CD4-positive, alpha-beta T cell treated with Interleukin-10 for 1 hour (primary cell): ENCODE measurements at places on chromosomes 2 and 18.

- no peak for DNase-seq
These were observed 75.3 kb upstream of the TRIB2 start for GRCh38 chr2:12641441-12641840.

- no peak for DNase-seq
These were observed 30.7 kb downstream of the PKP4 start for GRCh38 chr2:158487419-158487818.

- DNase-seq = peak; percentile 62
These were observed 21.9 kb downstream of the MRPL35 start for GRCh38 chr2:86221066-86221684.

- DNase-seq = no peak
These were observed 21.6 kb downstream of the SNORC start for GRCh38 chr2:232891621-232892071.

DNA sequence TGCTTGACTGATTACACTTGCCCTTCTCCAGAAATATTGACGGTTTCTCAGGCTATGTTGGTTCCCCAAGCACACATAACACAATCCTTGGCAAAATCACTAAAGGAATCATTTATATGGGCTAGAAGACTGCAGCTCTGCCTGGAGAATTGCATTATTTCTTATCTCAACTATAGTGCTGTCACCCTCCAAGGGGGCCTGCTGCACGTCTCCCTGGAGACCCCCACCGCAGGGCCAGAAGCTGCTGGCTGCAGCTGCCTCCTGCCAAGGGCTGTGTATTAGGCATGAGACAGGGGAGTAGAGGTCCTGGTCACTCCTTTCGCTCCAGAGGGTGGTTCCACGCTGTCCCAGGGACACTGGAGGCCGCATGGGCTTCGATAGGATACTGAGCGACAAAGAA is 76.6 kb downstream of the LRRC30 start:
- DNase-seq = no peak

DNA sequence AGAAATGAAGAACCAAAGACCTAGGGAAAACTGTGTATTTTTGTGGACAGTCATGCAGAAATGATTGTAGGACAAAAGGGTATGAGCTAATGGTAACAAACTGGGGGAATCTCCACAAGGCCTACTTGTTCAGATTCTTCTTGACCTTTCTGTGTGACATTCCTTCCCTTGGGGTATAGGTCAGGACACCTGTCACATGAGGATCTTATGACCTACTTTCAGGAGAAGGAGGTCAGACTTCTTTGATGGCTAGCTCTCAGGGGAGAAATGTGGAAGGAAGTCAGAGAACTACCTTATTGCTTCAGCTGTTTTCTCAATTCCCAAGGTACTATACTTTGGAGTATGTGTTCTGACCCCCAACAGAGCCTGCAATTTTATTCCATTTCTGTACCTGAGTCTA is 40.7 kb upstream of the TANK start:
- DNase-seq = no peak

DNA sequence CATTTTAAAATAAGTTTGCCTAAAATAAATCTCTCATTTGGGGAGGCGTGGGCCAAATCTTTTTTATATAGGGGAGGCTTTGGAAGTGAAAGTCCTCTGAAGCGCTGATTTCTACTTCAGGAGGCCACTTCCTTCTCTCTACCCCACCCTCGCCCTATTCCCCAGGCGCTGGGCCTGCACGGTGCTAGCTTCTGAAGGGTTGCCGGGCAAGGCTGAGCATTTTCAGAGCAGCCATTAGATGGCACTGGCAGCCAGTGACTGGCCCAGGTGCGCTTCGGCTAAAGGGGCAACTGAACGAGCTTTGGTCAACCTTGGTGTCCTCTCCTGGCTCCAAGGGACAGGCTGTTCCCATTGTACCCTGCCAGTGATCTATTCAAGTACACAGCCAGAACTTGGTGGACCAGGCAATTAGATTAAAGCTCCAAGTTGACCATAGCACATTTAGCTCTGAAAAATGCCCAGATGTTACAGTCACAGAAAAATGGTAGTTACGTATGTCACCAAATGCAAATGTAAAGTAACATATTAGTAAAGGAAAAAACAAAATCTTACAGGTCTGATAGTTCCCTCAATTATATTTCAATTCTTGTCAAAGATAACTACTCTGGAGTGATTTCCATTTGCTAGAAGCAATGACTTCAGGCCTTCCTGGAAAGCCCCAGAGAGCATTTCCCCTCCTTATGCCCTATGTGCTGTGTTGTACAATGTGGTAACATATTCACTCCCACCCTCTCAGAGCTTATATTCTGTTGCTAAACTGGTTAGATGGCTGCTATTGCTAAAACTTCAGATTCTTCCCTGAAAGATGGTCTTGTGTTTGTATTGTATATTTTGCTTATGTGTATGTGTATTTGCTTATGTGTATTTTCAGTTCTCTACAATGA is 2.1 kb downstream of the POMC start:
- peak; percentile 58 for DNase-seq

DNA sequence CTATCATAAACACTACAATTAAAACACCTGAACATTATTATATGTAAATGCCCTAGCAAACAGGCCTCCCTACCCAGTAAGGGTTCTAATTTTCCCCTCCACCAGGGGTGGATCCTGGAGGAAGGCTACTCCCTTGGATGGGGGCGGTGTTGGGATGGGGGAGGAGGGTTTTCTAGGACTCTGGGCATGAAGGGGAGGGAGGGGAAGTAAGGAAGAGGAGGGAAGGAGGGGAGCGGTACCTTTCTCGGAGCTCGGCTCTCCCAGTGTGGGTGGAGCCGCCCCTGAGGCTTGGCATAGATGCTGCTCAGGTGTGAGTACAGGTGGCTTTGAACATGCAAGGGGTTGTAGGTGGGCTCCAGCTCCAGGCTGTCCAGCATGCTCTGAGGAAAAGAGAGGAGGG is 5.4 kb downstream of the DOK1 start:
- DNase-seq = no peak

DNA sequence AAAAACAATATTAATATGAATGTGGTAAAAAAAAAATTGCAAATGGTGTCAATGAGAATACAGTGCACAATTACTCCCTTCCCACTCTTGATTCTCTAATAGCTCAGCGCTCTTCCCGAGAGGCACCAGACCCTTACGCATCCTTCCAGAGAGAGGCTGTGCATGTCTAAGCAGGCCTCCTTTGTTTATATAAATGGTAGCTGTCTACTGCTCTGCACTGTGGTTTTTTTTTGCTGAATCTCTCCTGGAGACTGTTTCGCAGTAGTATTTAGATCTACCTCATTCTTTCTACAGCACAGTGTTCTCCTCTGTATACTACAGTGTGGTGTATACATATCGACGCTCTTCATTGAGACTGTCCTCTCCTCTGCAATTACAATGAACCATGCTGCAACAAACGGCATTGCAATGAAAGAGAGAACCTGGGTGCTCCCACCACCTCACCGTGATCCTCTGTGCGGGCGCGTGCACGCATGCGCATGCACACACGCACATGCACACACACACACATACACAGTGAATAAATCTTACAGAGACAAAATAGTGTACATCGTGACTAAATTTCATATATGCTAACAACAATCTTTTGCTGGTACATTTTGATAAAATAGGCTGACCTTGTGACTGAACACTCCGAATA is 19.4 kb downstream of the SEPTIN10 start:
- no peak for DNase-seq

- no peak for DNase-seq
These were observed 141.1 kb downstream of the EIPR1 start for GRCh38 chr2:3236300-3237045.

DNA sequence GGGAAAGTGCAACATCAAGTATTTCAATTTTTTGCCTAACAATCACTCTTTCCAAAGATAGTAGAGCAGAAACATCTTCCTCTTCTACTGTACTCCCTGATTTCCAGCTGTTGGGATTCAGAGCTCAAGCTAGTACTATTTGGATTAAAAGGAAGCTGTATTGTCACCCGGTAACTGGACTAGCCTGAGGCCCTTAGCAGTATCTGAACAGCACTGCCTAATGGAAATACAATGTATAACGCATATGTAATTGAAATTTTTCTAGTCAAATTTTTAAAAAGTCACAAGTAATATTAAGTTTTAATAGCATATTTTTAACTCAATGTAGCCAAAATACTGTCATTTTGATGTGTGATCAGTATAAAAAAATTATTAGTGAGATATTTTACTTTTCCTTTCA is 86.2 kb downstream of the COX7A2L start:
- DNase-seq = no peak

- DNase-seq = peak; percentile 72
These were observed 16.5 kb downstream of the B3GNT7 start for GRCh38 chr2:231411831-231412617.

GRCh38 chr18:74242438-74243096 is 49.2 kb downstream of the CYB5A start:
- no peak for DNase-seq

- DNase-seq = no peak
These were observed 10.4 kb upstream of the UBE2E3 start for GRCh38 chr2:180970016-180970415.

DNA sequence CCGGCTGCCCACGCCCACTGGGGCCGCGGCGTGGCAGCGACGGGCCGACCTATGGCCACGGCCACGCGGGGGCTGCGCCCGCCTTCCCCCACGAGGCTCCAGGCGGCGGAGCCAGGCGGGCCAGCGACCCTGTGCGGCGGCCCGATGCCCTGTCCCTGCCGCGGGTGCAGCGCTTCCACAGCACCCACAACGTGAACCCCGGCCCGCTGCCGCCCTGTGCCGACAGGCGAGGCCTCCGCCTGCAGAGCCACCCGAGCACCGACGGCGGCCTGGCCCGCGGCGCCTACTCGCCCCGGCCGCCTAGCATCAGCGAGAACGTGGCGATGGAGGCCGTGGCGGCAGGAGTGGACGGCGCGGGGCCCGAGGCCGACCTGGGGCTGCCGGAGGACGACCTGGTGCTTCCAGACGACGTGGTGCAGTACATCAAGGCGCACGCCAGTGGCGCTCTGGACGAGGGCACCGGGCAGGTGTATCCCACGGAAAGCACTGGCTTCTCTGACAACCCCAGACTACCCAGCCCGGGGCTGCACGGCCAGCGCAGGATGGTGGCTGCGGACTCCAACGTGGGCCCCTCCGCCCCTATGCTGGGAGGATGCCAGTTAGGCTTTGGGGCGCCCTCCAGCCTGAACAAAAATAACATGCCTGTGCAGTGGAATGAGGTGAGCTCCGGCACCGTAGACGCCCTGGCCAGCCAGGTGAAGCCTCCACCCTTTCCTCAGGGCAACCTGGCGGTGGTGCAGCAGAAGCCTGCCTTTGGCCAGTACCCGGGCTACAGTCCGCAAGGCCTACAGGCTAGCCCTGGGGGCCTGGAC is 253.2 kb downstream of the GLI2 start:
- DNase-seq = no peak

DNA sequence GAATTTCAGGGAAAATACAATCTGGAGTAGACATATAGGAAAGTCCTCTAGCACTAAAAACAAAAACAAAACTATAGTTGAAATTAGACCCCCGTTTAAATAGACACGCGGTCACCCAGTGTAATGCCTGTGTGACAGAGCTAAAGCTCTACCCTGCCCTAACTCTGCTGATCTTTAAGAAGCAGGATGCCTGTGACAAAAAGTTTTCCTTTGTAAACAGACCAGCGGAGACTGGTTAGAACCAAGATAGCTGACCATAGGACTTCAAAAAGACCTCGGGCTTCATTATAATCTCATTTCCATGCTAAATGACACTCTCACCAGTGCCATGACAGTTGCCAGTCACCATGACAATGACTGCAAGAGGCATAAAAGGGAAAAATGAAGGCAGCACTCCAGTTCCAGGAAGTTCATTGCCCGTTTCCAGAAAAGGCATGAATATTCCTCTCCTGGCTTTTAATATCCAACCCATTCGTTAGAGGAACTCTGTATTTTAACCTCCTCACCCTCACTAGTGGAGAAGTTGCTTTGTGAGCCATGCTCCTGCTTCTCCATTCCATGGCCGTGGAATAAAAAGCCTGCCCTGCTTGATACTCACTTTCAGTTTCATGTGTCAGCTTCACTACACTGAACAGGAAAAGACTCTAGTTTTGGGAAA is 157.2 kb upstream of the COPS8 start:
- DNase-seq = no peak

GRCh38 chr2:64586883-64587481 is 62.9 kb downstream of the AFTPH start:
- peak; percentile 54 for DNase-seq

GRCh38 chr2:73931531-73932500 is 5.1 kb downstream of the DGUOK start:
- DNase-seq = no peak

GRCh38 chr2:39545957-39546356 is 108.9 kb upstream of the MAP4K3 start:
- DNase-seq = no peak

DNA sequence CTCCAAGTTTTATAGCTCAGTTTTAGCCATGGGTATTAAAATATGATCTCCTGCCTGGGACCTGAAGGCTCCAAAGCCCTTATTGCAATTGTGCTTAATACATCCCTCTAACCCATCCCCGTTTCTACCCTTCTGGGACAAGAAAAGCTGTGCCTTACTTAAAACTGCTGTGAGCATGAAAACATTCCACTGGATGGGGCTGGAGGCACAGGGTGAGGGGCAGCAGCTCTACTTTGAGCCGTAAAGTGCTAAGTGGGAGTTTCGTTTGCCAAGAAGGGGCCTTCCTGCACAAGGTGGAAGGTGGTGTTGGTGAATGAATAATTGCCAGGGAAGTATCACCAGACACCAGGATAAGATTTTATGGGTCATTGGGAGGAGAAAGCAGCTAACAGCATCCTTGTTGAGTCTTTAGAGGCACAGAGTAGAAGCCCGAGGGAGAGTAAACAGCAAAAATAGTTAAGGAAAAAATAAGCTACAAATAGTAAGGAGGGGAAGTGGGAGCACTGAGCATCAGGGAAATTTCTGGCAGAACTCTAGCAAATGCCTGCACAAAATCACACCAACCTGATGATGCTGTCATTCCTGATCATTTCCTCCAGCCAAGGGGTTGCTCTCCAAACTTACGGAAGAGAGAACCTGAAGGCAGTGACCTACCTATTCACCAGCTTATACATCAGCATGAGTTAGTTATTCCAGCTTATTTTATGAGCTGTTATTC is 218.4 kb downstream of the MREG start:
- no peak for DNase-seq

DNA sequence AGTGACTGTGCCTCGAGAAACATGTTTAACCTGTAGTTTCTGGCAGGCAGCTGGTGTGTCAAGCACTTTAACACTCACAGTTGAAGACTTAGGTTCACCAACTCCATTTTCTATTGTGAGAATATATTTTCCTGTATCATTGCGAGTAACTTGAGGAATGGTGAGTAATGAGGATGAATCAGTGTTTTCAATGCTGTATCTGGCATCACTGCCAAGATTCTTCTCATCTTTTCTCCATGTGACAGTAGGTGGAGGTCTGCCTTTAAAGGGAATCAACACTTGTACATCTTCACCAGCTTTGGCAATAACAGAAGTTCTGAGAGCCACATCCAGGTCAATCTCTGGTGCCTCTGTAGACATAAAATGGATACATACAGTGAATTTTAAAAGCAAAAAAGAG is 72.8 kb downstream of the PLEKHA3 start:
- no peak for DNase-seq

GRCh38 chr2:180006231-180006630 is 866 bp downstream of the CWC22 start:
- no peak for DNase-seq
